Activated CD4-positive, alpha-beta T cell treated with anti-CD3 and anti-CD28 coated beads, Interleukin-2, amount 50 U/mL, for 4 hours (primary cell): ENCODE measurements at places on chromosomes 4 and X.

DNA sequence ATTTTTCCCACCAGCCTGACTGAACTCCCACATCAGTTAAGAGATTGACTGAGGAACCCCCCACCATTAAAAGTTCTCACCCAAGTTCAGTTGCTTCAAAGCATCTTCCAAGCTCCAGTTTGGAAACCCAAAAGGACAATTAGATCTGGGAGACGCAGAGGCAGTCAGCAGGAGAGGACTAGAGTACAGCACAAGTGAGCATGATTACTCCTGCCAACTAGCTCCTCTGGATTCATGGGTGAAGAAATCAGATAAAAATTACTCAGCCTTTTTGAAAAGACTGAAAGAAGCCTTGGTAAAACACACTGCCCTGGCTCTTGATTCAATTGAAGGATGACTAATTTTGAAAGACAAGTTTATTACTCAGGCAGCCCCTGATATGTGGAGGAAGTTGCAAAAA lies 297.5 kb downstream of the ADAM29 start:
- DNase-seq: no peak

DNA sequence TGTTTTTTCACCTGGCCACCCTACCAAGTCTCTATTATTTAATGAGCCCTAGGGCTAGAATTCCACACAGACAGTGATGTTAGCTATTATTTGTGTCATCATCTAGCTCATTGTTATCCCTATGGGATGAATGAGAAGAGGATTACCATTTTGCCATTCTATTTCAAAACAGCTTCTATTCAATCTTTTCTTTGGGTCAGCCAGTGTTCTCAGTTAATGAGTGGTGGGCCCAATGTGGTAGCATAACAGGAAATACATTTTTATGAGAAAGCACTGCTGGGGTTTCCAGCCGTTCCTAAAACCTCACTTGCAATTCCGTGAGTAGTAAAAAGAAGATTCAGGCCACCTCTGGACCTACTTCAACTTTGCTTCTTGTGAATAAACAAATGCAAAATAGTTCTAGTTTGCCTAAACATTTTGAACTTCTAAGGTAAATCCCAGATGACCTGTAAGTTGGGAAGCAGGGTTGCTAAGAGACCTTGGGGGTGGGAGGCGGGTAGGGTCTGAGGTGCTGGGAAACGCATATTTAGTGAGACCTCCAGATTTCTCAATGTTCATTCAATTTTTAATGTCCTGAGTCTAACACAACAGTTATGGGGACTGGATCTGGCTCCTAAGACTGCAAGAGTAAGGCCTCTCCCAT lies 24.8 kb upstream of the CYP2U1 start:
- DNase-seq: no peak

- DNase-seq: no peak
Measured at GRCh38 chr4:14091966-14092365, 464.4 kb upstream of the BOD1L1 start.

- no peak for DNase-seq
Measured at GRCh38 chrX:120672389-120672788, 42.5 kb upstream of the C1GALT1C1 start.

- DNase-seq: no peak
Measured at GRCh38 chr4:146330392-146330791, 116.1 kb downstream of the REELD1 start.

DNA sequence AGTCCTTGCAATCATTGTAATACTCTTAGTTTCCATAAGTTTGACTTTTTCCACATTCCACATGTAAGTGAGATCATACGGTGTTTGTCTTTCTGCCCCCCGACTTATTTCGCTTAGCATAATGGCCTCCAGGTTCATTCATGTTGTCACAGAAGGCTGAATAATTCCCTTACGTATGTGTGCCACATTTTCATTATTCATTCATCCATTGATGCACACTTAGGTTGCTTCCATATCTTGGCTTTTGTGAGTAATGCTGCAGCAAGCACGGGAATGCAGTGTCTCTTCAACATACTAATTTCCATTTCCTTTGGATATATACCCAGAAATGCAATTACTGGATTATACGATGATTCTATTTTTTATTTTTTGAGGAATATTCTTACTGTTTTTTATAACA lies 22.0 kb upstream of the VEGFC start:
- no peak for DNase-seq

- DNase-seq: no peak
Measured at GRCh38 chr4:188960411-188961093, 821.3 kb downstream of the TRIML1 start.

GRCh38 chr4:185811509-185812364 lies at the start of gene SORBS2:
Gene SORBS2, minus strand, starts transcription at chr4:185812194. Its CDS starts 121,623 bp downstream, at chr4:185690571.
- no peak for DNase-seq

DNA sequence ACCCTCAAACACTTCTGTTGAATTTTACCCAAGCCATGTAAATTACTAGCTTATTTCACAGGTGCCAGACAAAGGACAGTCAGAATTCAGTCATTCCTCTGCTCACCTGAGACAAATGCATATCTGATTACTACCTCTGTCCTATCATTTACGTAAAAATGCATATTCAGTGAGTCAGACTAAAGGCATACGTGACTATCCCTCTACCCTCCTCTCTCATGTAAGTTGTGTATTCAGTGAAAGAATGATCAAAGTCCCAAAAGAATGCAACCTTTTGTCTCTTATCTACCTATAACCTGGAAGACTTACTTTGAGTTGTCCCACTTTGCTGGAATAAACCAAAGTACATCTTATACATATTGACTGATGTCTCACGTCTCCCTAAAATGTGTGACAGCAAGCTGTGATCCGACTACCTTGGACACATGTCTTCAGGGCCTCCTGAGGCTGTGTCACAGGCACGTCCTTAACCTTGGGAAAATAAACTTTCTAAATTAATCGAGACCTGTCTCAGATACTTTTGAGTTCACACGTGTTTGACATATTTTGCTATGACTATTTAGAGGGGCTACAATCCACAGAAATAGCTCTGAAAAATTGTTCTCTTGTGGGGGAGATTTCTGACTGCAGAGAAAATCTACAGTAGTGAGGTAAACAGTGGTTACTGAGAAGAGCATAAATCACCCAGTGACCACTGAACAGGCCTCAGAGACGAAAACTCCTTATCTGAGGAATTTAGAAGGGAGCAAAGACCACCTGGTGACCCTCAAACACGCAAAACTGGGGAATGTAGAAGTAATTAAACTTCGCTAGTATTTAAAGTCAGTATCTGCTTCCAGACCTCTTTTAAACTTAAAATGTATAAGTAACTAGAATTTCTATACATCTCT lies 1575.8 kb downstream of the STIM2 start:
- no peak for DNase-seq

GRCh38 chr4:99844048-99844447 lies 27.4 kb downstream of the DAPP1 start:
- DNase-seq: no peak

DNA sequence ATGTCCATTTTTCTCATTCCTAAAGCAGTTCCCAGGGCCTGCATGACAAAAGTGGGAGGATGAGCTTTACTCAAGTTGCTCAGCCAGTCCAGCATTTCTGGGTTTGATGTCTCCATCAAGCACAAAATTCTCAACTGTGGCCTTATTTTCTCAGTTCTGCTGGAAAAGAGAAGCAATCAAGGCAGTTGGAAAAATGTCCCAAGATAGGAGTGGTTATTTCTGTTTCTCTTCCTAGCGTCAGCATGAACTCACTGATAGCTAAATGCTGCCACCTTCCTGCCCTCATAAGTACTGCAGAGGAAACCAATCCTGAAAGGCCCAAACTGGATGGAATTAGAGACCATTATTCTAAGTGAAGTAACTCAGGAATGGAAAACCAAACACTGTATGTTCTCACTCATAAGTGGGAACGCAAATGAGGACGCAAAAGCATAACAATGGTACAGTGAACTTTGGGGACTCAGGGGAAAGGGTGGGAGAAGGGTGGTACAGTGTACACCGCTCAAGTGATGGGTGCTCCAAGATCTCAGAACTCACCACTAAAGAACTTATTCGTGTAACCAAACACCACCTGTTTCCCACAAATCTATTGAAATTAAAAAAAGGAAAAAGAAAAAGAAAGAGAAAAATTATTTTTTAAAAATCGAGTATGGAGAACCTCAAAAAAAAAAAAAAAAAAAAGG lies 29.6 kb downstream of the ADH7 start:
- peak; percentile 49 for DNase-seq

GRCh38 chr4:762211-763190 lies 56.9 kb downstream of the PCGF3 start:
- no peak for DNase-seq

DNA sequence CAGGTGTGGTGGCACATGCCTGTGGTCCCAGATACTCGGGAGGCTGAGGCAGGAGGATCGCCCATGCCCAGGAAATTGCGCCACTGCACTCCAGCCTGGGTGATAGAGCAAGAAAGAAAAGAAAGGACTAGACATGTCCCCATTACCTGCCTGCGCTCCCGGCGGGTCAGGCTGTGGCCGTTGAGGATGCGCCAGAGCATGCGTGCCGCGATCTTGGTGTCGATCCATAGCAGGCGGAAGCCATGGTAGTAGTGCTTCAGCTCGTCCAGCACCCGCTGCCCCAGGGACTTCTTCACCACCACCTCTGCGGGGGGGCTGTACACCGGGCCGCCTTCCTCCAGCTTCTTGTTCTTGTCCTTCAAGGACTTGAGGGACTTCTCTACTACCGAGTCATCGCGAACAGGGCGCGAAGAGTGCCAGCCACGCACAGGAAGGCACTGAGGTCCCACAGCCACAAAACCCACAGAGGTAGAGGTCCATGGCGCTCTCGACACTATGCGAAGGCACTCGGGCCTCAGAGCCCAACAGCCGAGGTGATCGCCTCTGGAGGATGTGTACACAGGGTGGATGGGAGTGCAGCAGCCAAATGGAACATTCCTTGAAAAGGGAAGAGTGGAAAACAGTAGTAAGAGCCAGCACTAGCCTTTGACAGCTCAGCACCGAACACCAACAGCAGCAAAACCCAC lies 14.6 kb downstream of the LETM1 start:
- DNase-seq: no peak

GRCh38 chrX:10571260-10571659 lies 49.1 kb downstream of the MID1 start:
- DNase-seq: no peak

DNA sequence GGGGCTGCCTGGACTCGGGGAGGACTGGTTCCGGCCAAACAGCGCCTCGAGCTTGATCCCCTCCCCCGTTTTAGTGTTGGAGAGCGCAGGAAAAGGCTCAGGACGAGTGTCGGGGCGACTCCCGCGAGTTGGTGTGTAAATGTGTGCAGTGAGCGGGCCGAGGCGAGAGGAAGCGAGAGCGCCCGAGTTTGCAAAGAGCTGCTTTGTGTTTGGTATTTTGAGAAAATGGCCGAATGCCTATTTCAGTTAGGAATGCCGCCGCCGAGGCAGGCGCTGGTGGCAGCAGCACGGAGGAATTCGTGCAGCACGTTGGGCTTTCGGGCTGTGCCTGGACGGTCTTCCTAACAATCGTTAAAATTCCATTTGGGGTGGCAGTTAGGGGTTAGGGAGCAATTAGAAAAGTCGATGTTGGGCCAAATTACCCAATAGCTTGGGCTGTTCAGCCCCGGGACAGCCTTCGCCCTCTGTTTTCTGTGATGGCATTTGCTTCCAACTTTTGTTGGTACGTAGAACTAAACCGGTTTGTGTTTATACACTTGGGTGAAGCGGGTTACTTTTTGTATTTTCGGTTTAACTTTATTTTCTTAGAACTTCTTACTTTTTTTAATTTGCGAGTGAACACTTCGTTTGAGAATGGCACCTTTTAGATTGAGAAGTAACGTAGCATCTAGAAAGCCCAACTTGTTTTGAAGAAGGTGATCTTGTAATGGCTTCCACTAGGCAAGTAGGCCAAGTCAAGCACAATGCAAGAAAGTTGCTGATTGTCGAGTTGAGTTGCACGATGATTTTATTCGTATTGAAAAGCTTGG lies 1.6 kb downstream of the REST start:
- peak; percentile 35 for DNase-seq

GRCh38 chrX:46311581-46312120 lies 233.6 kb downstream of the ZNF674 start:
- DNase-seq: no peak
